ENCODE measurements at places on chromosomes 1 and 21.

GRCh38 chr1:211497489-211498045, 5.6 kb upstream of the RD3 start:
- no peak for DNase-seq

- no peak for DNase-seq
Measured at GRCh38 chr1:112033439-112034120, 44.1 kb upstream of the KCND3 start.

DNA sequence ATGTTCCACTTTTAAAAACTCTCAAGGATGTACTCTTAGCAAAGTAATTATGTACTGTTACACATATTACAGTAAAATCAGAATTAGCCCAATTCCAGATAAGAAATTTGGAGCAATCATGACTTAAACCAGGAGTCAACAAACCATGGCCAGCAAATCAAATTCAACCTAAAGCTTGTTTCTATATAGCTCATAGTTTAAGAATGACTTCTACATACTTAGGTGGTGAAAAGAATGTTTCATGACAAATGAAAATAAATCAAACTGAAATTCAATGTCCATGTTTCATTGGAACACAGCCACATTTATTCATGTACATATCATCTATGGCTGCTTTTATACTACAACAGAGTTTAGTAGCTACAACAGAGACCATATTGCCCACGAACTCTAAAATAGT, 35.1 kb downstream of the FRRS1 start:
- no peak for DNase-seq

DNA sequence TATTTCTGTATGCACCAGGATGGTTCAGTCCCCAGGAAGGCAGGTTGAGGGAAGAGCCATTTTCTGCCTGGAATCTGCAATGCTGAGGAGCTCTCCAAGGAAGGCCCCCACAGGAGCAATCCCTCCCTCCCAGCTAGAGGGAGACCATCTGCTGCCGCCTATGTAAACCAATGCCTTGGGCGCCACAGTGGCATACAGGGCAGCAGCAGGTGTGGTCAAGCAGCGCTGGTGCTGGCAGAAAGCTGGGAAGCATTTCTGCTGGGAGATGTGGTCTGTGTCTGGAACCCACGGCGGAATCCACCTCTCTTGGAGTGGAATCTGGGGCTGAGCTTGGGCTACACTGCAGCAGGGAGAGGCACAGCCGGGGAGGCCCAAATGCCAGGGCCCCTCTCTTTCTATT, 283.3 kb downstream of the RRAGC start:
- no peak for DNase-seq

GRCh38 chr1:76086597-76086996, 12.1 kb downstream of the ST6GALNAC3 start:
- DNase-seq = no peak

GRCh38 chr1:91406773-91407389, 2.2 kb upstream of the HFM1 start:
- DNase-seq = peak; percentile 40

GRCh38 chr21:25979845-25980616, 190.5 kb downstream of the APP start:
- DNase-seq = no peak

- peak; percentile 70 for DNase-seq
Measured at GRCh38 chr1:56516539-56517252, 62.7 kb downstream of the PLPP3 start.

DNA sequence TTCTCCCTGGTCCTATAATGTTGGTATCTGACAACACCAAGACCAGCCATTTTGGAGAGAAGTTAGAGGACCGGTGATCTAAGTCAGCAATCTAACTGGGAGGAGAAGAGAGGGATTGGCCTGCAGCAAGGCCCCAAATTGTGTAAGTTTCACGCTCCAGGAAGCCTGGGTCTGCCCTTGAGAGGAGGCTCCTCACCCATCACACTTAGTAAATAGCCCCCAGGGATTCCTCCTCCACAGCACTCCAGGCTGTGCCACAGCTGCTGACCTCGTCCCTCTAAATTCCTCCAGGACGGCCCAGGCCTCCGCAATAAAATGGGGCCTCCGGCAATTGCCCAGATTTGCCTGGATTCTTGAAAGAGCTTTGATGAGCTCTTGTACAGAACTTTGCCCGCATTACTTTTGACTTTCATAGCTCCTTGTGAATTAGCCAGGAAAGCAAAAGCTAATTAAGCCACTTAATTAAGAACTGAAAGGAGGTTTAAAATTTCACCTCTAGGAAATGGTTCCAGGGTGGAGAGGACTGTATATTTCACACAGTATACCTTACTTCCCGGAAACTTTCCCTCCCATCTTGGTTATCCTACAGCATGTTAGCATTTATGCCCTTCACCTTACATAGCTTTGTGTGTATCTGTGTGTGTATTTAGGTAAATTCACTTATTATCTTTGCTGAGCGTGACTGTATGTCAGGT, 90.5 kb downstream of the LAMC2 start:
- DNase-seq = no peak

GRCh38 chr1:165753934-165754333, 14.7 kb downstream of the TMCO1 start:
- DNase-seq = no peak

GRCh38 chr1:58290685-58291372, 255.7 kb downstream of the OMA1 start:
- peak; percentile 36 for DNase-seq

GRCh38 chr1:246425139-246425794, 81.8 kb downstream of the SMYD3 start:
- DNase-seq = peak; percentile 92

- DNase-seq = no peak
Measured at GRCh38 chr1:220182656-220183055, 88.7 kb downstream of the IARS2 start.

GRCh38 chr1:38098101-38098847, 51.7 kb upstream of the POU3F1 start:
- no peak for DNase-seq

DNA sequence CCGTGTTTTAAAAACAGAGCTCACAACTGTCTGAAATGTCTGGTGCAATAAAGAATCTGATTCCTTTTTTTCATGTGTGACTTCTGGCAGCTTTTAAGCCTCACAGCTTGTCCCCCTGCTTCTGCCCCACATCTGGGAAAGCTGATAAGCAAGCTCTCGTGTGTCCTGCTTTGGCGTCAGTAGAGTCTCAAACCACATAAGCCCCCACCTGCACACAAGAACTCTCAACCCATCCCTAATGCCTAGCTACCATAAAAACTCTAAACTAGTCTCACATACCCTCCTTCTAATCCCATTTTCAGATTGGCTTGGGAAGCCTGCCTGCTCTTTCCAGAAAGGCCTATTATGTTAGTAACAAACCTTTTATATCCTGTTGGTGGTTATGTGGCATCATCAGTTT, 94.6 kb upstream of the DAB1 start:
- peak; percentile 7 for DNase-seq

DNA sequence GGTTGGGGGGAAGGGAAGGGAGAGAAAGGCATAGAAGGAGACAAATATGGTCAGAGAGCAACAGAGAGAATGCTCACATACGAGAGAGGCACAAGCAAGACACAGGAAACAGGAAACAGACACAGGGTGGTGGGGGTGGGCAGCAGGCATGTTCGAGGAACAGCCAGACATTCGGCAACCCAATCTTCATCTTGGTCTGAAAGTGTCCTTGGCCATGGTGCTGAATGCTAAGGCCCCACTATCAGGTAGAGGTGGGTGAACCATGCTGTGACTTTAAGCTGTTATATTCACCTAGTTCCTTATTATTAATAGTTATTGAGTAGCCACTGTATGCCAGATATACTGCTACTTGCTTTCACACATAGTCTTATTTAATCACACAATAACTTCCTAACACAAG, 109.2 kb downstream of the DDX20 start:
- peak; percentile 34 for DNase-seq

DNA sequence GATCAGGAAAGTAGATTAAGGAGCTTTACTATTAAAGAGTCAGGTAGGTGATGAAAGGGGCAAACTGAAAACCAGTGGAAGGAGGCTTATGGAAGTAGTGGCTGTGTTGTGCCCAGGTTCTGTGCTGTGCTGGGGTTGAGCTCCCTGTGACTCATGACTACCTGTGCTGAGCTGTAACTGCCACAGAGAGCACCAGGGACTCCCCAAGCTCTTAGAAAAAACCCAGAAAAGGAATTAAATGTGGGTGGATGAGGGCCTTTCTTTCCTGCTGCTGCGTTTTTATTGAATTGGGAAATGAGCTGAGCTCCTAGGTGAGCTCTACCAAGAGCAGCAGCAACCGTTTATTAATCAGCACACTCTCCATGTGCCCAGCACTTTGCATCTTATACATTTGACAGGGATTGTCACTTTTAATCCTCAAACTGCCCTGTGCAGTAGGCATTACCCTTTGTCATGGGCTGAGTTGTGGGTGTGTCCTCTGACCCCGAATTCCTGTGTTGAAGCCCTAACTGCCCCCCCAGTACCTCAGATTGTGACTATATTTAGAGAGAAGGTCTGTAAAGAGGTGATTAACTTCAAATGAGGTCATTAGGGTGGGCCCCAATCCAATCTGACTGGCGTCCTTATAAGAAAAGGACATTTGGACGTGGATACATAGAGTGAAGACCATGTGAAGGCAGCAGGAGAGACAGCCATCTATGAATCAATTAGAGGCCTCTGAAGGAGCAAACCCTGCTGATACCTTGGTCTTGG, 65.4 kb downstream of the AK4 start:
- peak; percentile 42 for DNase-seq

GRCh38 chr1:219585837-219586455, 27.0 kb downstream of the ZC3H11B start:
- DNase-seq = no peak

DNA sequence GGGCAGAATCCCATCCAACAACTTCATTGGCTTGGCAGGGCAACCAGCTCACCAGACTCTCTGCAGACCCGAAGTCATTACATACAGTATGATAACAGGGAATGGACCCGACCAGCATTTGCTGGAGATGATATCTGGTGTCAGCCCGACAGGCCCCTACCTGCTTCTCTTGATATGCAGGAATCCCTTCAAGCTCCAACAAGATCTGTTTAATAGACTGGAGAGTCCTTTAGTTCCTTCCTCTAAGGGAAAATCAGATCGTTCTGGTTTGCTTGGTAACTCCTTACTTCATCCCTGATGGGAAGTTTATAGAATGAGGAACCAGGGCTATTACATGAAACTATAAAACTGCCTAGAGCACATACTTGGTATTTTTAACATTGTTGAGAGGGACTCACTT, 61.2 kb downstream of the EDARADD start:
- DNase-seq = no peak

DNA sequence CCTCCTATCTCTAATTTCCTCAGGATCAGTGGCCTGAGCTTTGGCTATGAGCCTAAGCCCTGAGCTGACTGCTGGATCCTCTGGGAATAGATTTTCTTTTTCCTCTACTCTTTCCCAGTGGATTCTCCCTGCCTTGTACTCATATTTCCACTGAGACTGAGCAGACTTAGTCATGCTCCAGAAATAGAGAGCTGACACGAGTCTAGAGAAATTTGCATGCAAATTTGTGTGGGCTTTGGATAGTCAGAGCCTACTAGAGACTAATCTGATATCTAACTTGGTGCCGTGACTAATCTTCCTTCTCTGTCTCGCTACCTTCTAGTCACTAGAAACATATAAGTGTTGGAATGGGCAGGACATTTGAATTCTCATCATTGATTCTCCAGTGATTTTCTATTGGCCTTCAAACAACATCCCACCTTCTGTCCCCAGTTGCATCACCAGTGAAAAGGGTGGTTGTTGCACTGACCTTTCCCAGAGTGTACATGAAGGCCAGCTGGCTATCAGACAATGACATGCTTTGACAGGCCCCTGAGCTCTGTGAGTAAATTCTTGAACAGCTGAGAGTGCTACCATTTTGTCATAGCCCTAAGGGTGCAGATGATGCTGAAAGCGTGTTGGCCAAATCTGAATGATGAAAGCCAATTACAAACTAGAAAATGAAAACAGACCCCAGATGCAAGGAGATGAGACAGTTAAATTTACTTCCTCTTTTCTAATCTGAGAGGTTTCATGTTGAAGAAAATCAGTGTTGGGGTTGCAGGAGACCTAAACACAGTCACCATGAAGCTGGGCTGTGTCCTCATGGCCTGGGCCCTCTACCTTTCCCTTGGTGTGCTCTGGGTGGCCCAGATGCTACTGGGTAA, at the start of gene FCRLA:
FCRLA (plus strand) TSS at position 748 of the 866 bp plus-strand sequence; CDS start at position 784, 36 bp downstream.
- DNase-seq = peak; percentile 47

GRCh38 chr1:77048615-77049005, 170.6 kb downstream of the PIGK start:
- no peak for DNase-seq

DNA sequence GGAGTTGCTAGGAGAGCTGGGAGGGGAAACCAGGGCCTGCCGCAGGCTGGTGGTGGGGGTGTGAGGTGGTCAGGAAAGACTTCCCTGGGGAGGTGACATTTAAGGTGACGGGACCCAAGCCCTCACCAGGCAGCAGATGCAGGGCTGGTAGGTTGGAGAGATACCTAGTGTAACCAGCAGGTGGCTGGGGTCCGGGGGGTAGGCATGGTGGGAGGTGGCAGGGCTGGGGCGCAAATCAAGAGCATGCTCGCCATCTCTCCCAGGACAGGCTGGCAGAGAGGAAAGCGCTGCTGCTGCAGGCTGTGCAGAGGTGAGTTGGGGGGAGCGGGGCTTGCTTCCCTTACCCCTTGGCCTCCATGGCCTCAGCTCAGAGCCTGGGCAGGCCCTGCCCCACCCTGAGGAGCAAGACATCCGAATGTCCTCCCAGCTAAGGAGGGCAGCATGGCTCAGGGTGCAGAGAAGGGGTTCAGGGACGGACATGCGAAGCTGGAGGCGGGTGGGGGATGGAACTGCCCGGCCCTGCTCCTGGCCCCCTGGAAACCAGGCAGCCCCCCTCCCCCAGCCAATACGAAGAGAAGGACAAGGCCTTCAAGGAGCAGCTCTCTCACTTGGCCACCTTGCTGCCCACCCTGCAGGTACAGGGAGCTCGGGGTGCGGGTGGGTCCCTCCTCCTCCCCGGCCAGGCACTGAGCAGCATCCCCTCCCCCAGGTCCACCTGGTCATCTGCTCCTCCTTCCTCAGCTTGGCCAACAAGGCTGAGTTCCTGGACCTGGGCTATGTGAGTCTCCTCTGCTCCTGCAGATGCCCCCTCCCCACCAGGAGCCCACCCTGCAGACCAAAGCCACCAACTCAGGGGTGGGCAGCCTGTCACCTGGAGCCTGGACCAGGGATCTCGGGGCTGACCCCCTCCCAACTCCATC, 4.0 kb downstream of the RNF207 start:
- peak; percentile 55 for DNase-seq

GRCh38 chr1:156106624-156107488, 7.7 kb upstream of the LMNA start:
- peak; percentile 76 for DNase-seq

- no peak for DNase-seq
Measured at GRCh38 chr1:206714331-206715058, 29.8 kb downstream of the MAPKAPK2 start.

All from hematopoietic multipotent progenitor cell treated with erythropoietin and hydrocortisone succinate and interleukin-3 and kit ligand, for 6 days (in vitro differentiated cells).